ENCODE measurements at places on chromosomes 1 and 21.

DNA sequence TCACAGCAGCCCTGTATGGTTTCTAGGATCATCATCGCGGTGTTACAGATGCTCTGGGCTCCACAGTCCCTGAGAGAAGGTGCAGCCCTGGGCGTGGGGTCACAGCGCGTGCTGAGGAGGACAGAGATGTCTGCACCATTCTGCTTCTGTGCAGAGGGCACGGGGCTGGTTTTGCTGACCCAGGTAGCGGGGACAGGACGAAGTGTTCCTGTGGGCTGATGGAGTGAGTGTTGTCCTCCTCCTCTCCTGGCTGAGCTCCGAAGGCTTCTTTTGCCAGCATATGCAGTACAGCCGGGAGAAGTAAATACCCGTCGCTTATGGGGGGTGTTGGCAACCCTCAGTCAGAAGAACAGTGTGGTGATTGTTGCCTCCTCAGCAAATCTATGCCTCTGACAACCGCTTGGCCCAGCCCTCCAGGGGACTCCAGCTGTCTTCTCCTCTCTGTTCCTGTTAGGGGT is 101.5 kb downstream of the DDX20 start:
- no peak for DNase-seq

GRCh38 chr1:157852476-157852875 is 10.9 kb upstream of the CD5L start:
- peak; percentile 16 for DNase-seq

GRCh38 chr1:199356561-199356960 is 670.9 kb upstream of the NR5A2 start:
- DNase-seq: no peak

DNA sequence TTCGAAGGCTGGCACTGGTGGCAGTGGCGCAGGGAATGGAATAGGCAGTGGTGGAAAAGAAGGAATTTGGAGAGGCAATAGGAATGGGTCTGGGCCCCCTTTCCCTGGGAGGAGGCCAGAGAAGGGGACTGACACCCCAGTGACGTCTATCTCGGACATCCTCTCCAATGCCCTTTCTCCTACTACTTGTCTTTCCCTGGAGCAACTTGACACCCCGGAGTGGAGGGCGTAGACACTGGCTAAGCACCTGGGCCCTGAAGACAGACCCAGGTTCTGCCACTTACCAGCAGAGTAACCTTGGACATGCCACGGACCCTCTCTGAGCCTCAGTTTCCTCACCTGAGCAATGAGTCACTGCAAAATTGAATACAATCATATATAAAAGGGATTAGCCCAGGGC is 86.8 kb downstream of the CAMK2N1 start:
- DNase-seq: no peak

DNA sequence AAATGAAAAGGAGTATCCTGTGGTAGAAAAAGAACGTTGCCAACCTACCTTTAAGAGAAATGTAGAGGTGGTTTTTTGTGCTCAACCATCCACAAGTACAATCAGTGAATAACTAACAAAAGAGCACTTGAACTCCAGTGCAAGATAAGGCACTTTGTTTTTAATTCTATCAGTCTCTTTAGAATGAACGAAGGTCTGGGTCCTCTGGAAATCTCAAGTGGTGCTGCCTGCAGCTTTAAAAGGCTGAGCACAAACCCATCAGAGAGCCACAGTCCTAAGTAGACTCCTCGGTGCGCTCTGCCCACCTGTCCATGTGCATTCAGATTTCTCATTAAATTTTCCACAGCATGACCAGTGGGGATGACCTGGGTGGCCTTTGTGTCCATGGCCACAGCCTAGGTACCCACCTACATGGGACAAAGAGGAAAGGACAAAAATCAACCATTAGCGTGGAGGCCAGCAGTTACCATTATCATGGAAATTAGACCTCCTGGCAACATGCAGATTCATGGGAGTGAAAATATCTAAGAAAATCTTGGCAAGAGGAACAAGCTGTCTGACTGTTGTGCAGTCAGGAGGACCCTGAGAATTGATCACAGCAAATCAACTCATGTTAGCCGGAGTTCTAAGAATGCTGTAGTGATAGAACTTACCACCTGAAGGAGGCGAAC is 9.4 kb downstream of the TRIM45 start:
- no peak for DNase-seq

DNA sequence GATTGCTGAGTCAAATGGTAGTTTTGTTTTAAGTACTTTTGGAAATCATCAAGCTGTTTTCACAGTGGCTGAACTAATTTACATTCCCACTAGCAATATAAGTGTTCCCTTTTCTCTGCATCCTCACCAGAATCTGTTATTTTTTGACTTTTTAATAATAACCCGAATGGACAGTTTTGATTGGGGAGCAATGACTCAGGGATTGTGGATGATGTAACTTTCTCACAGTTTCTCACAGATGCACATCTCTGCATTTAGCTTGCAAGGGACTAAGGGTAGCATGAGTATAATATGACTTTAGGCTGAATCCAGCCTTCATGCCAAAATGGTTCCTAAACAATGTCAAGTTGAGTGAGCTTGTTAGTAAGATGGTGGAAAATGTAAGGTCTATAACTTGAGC is 90.2 kb downstream of the C4BPA start:
- no peak for DNase-seq

GRCh38 chr1:171997936-171998335 is 156.6 kb downstream of the DNM3 start:
- no peak for DNase-seq

DNA sequence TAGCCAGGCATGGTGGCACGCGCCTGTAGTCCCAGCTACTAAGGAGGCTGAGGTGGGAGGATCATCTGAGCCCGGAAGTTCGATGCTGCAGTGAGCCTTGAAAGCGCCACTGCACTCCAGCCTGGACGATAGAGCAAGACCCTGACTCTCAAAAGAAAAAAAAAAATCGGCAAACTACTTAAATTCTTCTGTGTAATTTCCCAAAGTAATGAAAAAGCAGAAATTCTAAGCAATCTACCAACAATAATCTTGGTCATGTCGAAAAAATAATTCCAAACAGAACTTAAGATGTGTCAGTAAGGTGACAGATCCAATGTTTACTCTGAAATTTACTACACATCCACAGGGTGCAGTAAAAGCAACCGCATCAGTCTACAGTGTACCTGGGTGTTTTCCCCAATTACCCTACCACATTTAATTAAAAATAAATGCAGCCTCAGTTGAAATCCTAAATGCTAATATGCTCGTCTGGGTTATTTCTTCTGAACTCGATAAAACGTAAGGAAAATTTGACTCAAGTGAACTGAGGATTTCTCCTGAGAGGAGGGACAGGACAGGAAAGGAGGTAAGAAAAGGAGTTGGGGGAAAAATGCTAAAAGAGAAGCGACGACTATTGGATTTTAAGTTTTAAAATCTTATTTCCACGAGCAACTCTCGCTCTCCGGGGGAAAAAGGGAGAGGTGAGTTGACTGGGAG is 801 bp downstream of the EPRS1 start:
- DNase-seq: no peak

DNA sequence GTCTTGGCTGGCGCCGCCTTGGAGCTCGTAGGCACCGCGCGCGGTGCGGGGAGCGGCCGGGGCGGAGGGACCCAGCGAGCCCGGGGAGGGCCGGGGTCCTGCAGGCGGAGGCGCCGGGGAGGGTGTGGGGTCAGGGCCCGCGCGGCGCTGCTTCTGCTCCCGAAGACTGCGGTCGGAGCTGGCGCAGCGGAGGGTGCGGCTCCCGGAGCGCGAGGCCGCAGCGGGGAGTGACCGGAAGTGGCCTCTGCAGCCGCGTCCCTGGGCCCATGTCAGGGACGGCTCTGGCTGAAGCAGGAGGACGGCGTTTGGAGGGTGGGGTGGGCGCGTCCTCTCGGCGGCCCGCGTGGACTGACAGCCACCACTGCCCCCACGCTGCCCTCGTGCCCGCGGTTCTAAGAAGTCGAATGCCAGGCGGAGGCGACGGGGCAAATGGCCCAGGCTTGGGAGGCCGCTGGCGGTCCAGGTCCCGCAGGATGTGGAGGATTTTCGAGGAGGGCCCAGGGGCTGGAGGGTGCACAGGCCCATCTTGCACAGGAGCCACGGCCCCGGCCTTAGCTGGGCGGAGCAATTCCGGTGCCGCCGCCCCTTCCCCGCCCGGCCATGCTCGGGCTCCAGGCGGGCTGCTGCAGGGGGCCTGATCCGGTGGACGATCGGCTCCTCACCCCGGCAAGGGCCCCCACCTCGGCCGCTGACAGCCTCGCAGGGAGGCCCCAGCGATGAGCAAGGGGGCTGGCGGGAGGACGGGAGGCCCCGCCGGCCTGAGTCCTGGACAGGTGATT is 7.7 kb upstream of the ZNF669 start:
- DNase-seq: no peak

GRCh38 chr1:203130358-203130985 is 2.9 kb downstream of the ADORA1 start:
- DNase-seq: no peak

Data from NCI-H2029 treated with DMSO at 0.1 percent for 48 hours (cell line).